ENCODE measurements at places on chromosomes 1 and 21.
A peak's percentile ranks its signal among the peaks of the same experiment; 100 is the strongest.

DNA sequence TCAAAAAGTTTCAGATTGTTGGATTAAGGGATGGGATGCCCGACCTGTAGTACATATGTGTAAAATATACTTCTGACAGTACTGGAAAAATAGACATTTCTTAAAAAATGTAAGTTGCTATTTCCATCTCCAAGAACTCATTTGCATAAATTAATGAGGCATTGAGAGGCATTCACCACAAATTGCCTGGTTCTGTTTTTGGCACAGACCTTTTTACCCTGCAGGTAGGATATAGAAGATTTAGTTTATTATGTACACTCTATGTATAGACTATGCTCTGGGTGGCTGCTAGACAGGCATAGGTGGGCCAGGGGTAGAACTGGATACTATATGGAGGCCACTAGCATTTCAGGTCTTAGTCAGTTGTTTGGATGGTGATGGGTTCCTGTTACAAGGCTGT is 8.0 kb downstream of the CCDC17 start:
- no peak for DNase-seq

DNA sequence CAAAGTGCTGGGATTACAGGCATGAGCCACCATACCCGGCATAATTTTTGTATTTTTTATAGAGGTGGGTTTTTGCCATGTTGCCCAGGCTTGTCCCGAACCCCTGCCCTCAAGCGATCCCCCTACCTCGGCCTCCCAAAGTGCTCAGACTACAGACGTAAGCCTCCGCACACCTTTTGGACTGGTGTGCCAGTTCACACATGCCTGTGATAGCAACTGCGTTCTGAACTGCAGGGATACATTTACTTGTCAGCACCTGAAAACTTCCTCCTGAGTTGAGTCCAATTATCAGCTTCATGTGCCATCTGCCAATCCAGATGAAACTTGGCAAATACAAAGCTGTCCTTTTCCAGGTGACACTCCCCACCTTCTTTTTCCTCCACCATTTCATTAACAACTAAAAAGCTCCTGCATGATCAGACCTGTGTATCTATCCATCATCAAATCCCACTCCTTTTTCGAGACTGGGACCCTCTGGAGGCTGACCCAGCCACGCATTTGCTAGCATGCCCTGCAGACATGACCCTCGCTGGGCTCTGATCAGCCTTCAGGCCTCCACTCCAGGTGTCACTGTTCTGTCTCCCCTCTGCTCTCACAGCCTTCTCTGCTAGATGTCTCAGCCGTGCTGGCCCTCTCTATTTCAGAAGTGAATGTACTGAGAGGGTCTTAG is 2.1 kb upstream of the DEGS1 start:
- DNase-seq: no peak

- no peak for DNase-seq
These were observed 85.0 kb downstream of the TPR start for GRCh38 chr1:186289943-186290545.

GRCh38 chr1:30673395-30673794 is 50.0 kb downstream of the MATN1 start:
- no peak for DNase-seq

- no peak for DNase-seq
These were observed 3.0 kb upstream of the JUN start for GRCh38 chr1:58786927-58787245.

GRCh38 chr1:155971910-155972809 is 6.2 kb downstream of the ARHGEF2 start:
- DNase-seq: no peak

DNA sequence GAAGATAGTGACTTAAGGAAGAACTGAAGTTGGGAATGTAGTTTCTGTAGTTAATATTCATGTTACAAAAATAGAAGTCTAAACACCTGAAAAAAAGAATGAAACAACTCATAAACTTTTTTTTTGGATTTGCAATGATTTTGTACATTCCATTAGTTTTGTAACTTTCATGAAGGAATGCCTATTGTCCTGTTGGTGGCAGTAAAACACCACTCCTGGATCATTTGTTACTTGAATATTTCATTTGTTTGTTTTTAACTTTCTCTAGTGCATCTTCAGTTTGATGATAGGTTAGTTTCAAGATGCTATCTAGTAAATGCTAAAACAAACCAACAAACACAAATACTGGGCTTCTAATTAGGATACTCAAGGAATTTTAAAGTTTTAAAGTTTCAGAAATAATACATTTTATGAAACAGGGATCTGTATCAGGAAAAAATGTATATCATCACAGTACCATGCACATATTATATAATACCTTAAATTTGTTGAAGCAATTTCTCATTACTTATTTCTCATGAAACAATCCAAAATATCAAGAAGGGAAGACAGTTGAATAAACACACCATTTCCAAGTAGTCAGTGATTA is 229.7 kb upstream of the CACYBP start:
- DNase-seq: peak; percentile 37

DNA sequence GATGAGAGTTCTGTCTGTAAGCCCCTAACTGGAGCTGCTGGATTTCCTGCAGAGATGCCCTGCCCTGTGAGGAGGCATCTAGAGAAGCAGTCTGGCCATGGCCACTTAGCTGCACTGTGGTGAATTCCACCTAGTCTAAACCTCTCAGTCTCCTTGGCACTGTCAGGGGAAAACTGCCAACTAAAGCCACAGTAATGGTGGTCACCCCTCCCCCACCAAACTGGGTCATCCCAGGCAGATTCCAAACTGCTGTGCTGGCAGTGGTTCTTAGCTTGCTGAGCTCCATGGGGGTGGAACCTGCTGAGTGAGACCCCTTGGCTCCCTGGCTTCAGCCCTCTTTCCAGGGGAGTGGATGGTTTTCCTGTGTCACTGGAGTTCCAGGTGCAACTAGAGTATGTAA is 740.6 kb downstream of the RWDD3 start:
- no peak for DNase-seq

DNA sequence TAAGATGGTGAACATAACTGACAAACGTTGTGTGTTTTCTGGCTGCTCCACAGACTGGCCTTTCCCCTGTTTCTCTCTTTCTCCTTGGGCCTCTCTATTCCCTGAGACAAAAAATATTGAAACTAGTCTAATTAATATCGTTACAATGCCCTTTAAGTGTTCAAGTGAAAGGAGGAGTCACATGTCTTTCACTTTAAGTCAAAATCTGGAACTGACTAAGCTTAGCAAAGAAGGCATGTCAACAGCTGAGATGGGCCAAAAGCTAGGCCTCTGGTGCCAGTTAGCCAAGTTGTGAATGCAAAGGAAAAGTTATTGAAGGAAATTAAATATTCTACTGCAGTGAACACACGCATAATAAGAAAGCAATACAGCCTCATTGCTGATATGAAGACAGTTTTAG is 32.2 kb upstream of the FCRL3 start:
- DNase-seq: no peak

- no peak for DNase-seq
These were observed 326.1 kb upstream of the BEND5 start for GRCh38 chr1:49102752-49103151.
